Tibial nerve (tissue), 4 donors: ENCODE measurements at places on chromosomes 7 and 10. TPM values are rescaled to one million over a fixed set of nuclear protein-coding genes. Genes with fewer than 3 reads are reported as not detected.

OR6V1 gene
- not detected for total RNA-seq

OR2A42 gene
- not detected for total RNA-seq

DENND2A gene
- 25.9 TPM for total RNA-seq

GRCh38 chr10:69629519-69629896 lies 539 bp upstream of the FAM241B start:
- no peak overlapping the region for H3K27ac ChIP-seq
- peaks cover 18% of the 10 kb centered on the region for H3K4me1 ChIP-seq
- peak overlapping the region; percentile 40 for H3K4me3 ChIP-seq
- peaks cover 16% of the 10 kb centered on the region for H3K36me3 ChIP-seq
- DNase-seq = no peak
- H3K27me3 ChIP-seq = peaks cover 7% of the 10 kb centered on the region

GRCh38 chr7:47493976-47494911 lies 87.7 kb downstream of the TNS3 start:
- peaks cover 49% of the 10 kb centered on the region for H3K4me1 ChIP-seq
- H3K4me3 ChIP-seq = no peak overlapping the region
- H3K27ac ChIP-seq = peak overlapping the region; percentile 53
- no peaks in the 10 kb centered on the region for H3K27me3 ChIP-seq

DNA sequence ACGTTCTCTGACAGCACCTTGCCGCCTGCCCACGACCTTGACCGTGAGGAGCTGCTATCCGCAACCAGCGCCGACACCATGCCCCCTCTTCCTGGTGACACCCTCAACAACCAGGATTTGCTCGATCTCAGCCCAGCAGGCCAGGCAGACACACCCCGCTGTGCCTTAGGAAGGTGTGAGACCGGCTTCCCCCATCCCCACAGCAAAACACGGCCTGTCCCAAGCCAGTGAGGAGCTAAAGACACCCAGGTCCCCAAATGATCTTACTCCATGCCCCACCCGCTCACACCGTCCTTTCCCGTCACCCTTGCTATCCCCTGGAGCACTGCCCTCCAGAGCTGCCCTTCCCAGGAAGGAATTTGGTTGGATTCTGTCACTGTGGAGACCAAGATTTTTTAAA lies 21.3 kb upstream of the TTYH3 start:
- H3K36me3 ChIP-seq = no peaks in the 10 kb centered on the region
- no peak for DNase-seq
- H3K4me1 ChIP-seq = peaks cover 15% of the 10 kb centered on the region
- H3K27me3 ChIP-seq = no peaks in the 10 kb centered on the region

GRCh38 chr7:96080027-96080426 lies 241.9 kb downstream of the SLC25A13 start:
- H3K36me3 ChIP-seq = no peaks in the 10 kb centered on the region
- no peak overlapping the region for H3K27ac ChIP-seq
- H3K4me1 ChIP-seq = no peaks in the 10 kb centered on the region
- DNase-seq = no peak
- H3K4me3 ChIP-seq = no peak overlapping the region
- H3K27me3 ChIP-seq = no peaks in the 10 kb centered on the region

GRCh38 chr7:25314094-25314730 lies 85.9 kb upstream of the NPVF start:
- H3K4me1 ChIP-seq = no peaks in the 10 kb centered on the region
- H3K27me3 ChIP-seq = no peaks in the 10 kb centered on the region
- DNase-seq = no peak
- no peak overlapping the region for H3K27ac ChIP-seq
- no peak overlapping the region for H3K4me3 ChIP-seq

GRCh38 chr10:33390046-33390445 lies 55.6 kb upstream of the NRP1 start:
- H3K27ac ChIP-seq = no peak overlapping the region
- no peaks in the 10 kb centered on the region for H3K27me3 ChIP-seq
- H3K36me3 ChIP-seq = no peaks in the 10 kb centered on the region
- no peak for DNase-seq

DNA sequence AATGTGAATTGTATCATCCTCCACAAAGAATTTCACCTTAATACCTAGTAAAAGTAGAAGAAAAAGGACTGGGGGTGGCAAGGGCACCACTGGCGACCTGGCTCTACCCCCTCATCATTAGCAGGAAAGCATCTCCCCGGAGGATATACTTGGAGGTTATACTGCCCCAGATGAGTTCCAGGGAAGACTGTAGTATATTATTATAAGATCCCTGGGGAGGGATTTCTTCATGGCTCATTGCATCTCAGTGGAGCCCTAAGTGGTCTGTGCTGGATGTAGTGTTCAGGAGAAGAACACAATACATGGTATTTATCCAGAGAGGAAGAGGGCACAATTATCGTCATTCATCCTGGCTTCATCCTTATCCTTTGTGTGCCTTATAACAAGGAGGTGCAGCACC lies 14.2 kb upstream of the DYNC1I1 start:
- no peaks in the 10 kb centered on the region for H3K36me3 ChIP-seq
- H3K4me3 ChIP-seq = no peak overlapping the region
- H3K27me3 ChIP-seq = no peaks in the 10 kb centered on the region
- no peaks in the 10 kb centered on the region for H3K4me1 ChIP-seq
- no peak overlapping the region for H3K27ac ChIP-seq

CCDC172 gene
- not detected for total RNA-seq

DNA sequence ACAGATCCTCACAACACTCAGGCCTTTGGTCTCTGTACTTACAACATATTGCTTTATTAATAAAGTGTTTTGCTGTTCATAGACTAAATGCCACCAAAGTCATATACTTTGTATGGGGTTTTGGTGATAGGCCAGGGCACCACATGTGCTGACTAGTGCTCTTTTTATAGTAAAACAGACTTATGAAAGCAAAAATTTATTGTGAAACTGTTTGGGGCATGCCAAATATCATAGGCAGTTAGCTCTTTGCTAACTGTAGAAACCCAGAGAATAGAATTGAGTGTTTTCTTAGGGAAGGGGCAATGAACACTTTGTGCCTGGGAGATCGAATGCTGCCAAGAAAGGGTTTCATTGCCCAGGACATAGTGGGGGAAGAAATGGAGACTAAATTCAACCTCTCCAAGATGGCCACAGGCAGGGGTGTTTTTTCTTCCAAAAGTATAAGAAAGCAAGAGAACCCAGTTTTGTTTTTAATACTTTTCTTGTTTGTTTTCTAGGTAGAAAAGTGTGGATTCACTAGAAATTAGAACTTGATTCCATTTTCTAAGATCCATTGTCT lies 142.7 kb downstream of the TRIL start:
- no peak overlapping the region for H3K27ac ChIP-seq
- H3K4me3 ChIP-seq = no peak overlapping the region
- no peaks in the 10 kb centered on the region for H3K4me1 ChIP-seq
- H3K36me3 ChIP-seq = no peaks in the 10 kb centered on the region
- peak; percentile 25 for DNase-seq
- no peaks in the 10 kb centered on the region for H3K27me3 ChIP-seq

GRCh38 chr7:90642978-90643377 lies 46.9 kb downstream of the CDK14 start:
- no peak overlapping the region for H3K27ac ChIP-seq
- no peak for DNase-seq
- no peak overlapping the region for H3K4me3 ChIP-seq
- no peaks in the 10 kb centered on the region for H3K27me3 ChIP-seq
- H3K4me1 ChIP-seq = no peaks in the 10 kb centered on the region
- H3K36me3 ChIP-seq = no peaks in the 10 kb centered on the region

GPNMB gene
- 53.3 TPM for total RNA-seq

MRC1 gene
- total RNA-seq = 34.3 TPM

- H3K4me3 ChIP-seq = no peak overlapping the region
- no peaks in the 10 kb centered on the region for H3K36me3 ChIP-seq
- no peak overlapping the region for H3K27ac ChIP-seq
- no peaks in the 10 kb centered on the region for H3K4me1 ChIP-seq
- no peak for DNase-seq
Observed at GRCh38 chr10:112738606-112739591, 211.1 kb upstream of the TCF7L2 start.

HYAL4 gene
- not detected for total RNA-seq

DNA sequence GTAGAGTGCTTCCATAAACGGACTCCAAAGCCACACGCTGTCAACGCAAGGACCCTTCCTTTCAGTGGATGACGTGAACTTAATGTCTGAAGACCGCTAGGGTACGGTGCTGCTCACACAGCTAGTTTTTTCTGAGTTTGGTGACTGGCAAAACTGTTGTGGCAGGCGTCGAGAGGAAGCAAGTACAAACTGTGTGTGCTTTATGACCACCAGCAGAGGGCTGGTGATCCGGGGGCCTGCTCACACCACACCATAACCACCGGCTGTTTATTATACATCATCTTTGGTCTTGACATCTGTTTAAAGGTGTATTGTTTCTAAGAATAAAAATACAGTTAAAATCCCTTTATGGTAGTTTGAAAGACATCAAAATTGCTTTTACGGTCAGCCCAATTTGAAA lies 37.1 kb upstream of the ATP6V0A4 start:
- H3K4me1 ChIP-seq = no peaks in the 10 kb centered on the region
- no peaks in the 10 kb centered on the region for H3K36me3 ChIP-seq
- DNase-seq = no peak
- no peak overlapping the region for H3K4me3 ChIP-seq
- no peaks in the 10 kb centered on the region for H3K27me3 ChIP-seq
- no peak overlapping the region for H3K27ac ChIP-seq

DNA sequence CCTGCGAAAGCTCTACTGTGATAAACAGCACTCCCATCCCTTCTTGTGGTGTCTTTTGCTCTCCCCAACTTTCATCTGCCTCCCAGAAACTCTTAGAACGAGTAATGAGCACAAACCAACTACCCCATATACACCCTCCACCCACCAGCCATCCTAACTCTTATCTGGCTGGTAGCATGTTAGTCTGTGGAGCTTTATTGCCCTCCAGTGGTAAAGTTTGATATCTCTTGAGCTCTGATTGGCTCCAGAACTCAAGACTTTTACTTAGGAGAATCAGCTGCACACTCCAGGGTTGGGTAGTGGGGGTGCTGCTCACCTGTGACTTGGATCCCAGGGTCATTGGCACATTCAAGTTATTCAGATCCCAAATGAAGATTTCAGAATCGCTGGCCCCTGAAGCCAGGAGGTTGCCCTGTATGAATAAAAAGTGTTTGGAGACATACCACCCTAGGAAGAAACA lies 10.9 kb downstream of the SEC31B start:
- H3K27ac ChIP-seq = no peak overlapping the region
- H3K4me3 ChIP-seq = no peak overlapping the region
- DNase-seq = no peak
- H3K27me3 ChIP-seq = no peaks in the 10 kb centered on the region
- H3K36me3 ChIP-seq = no peaks in the 10 kb centered on the region

OR2A2 gene
- not detected for total RNA-seq

DNA sequence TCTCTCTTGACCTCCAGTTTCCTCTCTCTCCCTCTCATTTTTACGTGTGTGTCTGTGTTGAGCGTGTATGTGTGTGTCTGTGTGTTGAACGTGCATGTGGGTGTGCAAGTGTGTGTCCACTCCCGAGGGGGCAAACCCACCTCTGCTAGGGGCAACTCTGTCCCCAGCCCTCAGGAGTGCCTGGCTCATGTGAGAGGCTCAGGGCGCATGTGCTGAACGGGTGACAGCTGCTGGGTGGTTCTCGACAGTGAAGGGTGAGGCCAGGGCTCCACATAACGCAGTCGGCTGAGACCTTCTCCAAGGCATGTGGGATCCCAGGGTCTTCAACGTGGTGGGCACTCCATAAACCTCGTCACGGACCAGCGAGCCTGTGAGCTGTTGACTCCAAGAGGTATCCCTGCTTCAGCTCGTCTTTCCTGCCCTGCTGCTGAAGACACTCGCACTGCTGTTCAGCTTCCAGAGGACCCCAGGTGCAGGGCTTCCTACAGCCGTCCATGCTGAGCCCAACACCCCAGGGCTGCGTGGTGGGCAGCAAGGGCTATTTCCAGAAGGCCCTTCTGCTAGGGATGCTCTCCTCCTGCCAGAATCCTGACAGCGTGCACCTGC lies 361.6 kb upstream of the SHH start:
- no peaks in the 10 kb centered on the region for H3K36me3 ChIP-seq
- no peak for DNase-seq
- no peak overlapping the region for H3K27ac ChIP-seq
- H3K27me3 ChIP-seq = no peaks in the 10 kb centered on the region

DNA sequence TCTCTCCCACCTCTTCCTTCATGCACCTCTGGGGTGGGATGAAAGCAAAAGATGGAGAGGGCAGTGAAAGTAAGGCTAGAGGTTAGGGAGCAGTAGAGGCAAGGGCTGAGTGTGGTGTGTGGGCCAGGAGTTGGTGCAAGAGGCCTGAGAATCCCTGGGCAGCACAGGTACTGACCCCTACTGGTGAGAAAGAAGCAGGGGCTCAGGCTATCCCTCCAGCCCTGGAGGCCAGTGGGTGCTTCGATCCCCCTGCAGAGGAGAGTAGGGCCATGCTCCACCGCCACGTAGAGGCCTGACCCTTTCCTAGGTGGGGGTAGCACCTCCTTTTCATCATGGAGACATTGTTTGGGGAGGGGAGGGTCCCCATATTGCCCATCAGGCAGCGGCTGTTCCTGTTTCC lies 9.8 kb downstream of the CDHR1 start:
- H3K36me3 ChIP-seq = no peaks in the 10 kb centered on the region
- DNase-seq = no peak
- no peak overlapping the region for H3K4me3 ChIP-seq
- H3K27ac ChIP-seq = no peak overlapping the region
- no peaks in the 10 kb centered on the region for H3K27me3 ChIP-seq

GRCh38 chr10:91711885-91712680 lies 79.2 kb upstream of the PPP1R3C start:
- H3K27me3 ChIP-seq = no peaks in the 10 kb centered on the region
- H3K27ac ChIP-seq = no peak overlapping the region
- no peak overlapping the region for H3K4me3 ChIP-seq
- H3K36me3 ChIP-seq = no peaks in the 10 kb centered on the region
- no peaks in the 10 kb centered on the region for H3K4me1 ChIP-seq
